ENCODE measurements at places on chromosomes 16 and 17.

DNA sequence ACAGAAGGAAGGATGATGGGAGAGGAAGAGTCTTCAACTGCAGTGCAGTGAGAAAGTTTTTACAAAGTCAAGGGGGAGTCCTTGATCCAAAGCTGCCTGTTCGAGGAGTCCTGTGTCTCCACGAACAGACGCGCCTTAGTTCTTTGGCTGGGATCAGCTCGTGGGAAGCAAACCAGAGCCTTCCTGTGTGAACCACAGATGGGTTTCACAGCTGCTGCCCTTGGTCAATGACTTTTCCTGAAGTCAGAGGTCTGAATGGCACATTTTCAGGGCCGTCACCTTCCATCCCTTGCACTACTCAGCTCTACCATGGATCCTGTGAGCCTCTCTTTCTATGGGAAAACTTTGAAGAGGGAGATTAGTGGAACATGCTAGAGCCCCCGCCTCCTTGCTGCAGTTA lies 4.2 kb upstream of the SBK1 start:
- DNase-seq, result no peak

- peak; percentile 26 for DNase-seq
These were observed 201.2 kb downstream of the UTP18 start for GRCh38 chr17:51461578-51462004.

DNA sequence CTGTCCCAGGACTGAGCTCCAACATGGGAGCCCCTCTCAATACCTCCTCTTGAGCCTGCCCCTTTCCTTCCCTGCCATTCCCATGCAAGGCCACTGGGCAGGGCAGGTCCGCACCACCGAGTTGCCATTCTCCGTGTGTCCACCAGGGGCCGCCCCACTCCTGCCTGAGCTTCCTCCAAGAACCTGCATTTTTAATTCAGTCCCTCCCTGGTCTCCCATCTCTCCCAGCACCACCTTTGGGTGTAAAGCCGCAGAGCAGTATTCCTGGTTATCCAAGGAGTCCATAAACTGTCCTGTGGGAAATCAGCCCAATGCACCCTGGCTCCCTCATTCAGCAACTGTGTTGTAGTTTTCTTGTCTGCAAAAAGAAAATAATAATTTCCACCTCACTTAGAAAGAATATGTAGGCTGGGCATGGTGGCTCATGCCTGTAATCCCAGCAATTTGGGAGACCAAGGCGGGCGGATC lies 15.9 kb upstream of the ANKRD40CL start:
- peak; percentile 84 for DNase-seq

GRCh38 chr17:7627250-7628121 lies at the start of gene SAT2:
SAT2 (minus strand) TSS chr17:7627821; CDS start chr17:7627635, 186 bp downstream.
- peak; percentile 96 for DNase-seq
